ENCODE measurements at places on chromosomes 2 and 18.
A peak's percentile ranks its signal among the peaks of the same experiment; 100 is the strongest.

DNA sequence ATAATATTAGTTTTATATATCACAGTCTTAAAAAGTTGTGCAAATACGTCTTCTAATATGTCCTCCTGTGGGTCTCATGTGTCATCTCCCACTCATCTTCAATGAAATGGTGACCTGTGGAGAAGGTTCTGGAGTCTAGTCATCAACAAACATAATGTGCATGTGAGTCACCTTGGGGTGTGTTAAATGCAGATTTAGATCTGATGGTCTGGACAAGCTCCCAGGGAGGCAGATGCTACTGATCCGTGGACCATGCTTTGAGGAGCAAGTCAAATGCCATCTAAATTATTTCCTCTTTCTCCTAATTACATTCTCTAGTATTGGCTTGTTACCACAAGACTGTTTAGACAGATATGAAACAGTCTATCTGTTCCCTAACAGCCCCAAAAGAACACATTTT is 210.9 kb downstream of the CD226 start:
- no peak for DNase-seq

DNA sequence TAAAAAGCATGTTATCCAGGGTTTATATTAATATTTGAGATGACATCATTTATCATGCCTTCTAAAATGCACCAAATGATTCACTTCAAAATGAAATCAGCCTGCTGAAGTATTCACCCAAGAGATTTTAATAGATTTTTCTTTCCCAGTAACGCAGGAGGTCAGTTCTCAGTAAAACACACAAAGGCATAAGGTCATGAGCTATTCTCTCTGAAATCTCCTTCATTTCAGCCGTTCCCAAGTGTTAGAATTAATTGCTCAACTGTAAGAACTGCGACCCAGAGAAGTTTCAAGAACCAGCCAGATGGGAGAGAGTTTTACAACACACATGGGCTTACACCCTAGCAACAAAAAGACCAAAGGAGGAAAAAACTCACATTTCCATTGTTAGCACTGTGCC is 84.2 kb upstream of the PHLPP1 start:
- no peak for DNase-seq

DNA sequence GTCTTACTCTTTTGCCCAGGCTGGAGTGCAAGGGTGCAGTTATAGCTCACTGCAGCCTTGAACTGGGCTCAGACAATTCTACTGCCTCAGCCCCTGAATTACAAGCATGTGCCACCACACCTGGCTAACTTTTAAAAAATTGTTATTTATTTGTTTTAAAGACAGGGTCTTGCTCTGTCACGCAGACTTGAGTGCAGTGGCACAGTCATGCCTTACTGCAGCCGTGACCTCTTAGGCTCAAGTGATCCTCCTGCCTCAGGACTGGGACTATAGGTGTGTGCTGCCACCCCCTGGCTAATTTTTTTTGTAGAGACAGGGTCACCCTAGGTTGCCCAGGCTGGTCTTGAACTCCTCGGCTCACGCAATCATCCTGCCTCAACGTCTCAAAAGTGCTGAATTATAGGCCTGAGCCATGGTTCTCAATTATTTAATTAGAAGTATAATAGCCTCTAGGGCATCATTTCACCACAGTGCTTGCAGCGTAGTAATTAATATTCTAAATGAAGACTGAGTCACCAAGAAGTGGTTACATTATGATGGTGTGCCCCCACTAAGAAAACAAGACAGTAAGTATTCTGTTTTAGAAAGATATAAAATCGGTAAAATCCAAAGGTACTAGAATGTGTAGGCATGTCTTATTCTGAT is 69.6 kb downstream of the EML4 start:
- DNase-seq, result peak; percentile 36

- peak; percentile 74 for DNase-seq
Observed at GRCh38 chr18:41745166-41746049, 209.6 kb upstream of the PIK3C3 start.

- DNase-seq, result no peak
Observed at GRCh38 chr2:233856184-233856583, 1.8 kb upstream of the HJURP start.

GRCh38 chr2:148483665-148484064 is 160.9 kb upstream of the EPC2 start:
- no peak for DNase-seq

DNA sequence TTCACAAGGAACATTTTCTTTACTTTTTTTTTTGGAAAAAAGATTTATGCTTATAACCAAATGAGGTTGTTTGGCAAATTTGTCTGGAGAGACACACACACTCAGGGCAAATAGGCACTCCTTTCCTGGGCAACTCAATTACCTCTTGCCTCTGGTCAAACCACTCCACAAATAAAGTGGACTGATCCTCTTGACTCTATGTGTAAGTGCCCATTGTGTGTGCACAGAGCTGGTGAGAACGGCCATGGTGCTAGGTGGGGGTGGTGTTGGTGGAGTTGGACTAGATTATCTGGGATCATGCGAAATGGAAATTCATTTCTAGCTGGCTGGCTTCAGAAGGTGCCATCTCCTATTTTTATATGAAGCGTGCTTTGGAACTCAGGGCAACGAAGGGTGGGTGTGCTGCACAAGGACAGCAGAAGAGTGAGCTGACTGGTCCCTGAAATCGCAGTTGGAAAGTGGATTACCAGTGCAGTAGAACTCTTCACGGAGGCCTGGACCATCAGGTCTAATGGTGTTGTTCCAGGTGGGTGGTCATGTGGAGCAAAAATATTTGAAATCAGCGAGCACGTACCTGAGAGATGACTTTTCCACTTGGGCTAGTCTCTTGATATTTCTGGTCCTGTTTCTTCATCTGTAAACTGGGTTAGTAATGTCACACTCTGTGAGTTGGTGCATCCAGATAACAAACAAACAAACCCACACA is 149.9 kb downstream of the RPIA start:
- DNase-seq, result no peak

GRCh38 chr18:13915995-13916431 is 677 bp upstream of the MC2R start:
- DNase-seq, result no peak

- no peak for DNase-seq
Observed at GRCh38 chr2:203501873-203502272, 33.2 kb downstream of the RAPH1 start.

DNA sequence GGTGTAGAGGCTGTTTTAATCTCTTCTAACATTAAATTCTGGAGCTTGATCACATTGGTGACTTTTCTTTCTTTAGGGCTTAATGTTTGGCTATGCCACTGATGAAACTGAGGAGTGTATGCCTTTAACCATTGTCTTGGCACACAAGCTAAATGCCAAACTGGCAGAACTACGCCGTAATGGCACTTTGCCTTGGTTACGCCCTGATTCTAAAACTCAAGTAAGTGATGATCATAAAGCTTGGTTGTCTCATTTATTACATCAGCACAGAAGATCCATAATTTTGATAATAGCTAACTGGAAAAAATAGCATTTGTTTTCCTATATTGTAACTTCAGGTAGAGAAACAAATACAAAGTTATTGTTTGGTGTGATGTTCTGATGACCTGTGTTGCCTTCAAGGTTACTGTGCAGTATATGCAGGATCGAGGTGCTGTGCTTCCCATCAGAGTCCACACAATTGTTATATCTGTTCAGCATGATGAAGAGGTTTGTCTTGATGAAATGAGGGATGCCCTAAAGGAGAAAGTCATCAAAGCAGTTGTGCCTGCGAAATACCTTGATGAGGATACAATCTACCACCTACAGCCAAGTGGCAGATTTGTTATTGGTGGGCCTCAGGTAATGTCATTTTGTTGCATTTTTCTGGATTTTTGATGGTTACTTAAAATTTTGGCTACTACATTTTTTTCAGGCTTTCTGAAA is 2.9 kb downstream of the MAT2A start:
- no peak for DNase-seq

DNA sequence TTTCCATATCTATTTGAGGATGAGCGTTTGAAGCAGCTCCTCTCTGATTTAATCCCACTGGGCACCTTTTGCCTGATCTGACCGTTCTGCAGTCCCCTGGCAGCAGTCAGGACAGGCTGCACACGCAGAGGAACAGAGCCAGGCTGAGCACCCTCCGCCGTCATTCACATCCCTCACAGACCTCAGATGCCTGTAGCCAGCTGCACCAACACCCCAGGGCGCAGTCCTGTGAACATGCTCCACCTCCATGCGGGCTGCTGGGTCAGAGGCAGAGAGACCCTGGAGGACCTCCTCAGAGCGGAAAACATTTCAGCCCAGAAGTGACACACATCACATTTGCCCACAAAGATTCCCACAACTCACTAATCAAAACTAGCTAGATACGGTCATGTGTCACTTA is 146.1 kb downstream of the SEPTIN10 start:
- no peak for DNase-seq

GRCh38 chr18:49212819-49213218 is 247.6 kb downstream of the DYM start:
- no peak for DNase-seq

DNA sequence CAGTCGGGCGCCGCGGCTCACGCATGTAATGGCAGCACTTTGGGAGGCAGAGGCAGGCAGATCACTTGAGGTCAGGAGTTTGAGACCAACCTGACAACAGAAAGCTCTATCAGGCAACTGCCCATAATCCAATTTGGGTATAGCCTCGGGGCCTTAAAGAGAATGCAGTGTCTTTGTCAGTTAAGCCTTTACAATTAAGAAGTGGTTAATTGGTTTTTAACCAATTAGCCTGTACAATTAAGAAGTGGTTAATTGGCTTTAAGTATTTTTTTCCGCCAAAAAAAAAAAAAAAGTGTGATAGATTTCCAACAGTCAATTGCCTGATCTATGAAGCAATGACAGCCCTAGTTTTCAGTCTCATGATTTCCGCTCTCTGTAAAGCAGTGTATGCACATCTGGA is 74.6 kb upstream of the NARS1 start:
- no peak for DNase-seq

DNA sequence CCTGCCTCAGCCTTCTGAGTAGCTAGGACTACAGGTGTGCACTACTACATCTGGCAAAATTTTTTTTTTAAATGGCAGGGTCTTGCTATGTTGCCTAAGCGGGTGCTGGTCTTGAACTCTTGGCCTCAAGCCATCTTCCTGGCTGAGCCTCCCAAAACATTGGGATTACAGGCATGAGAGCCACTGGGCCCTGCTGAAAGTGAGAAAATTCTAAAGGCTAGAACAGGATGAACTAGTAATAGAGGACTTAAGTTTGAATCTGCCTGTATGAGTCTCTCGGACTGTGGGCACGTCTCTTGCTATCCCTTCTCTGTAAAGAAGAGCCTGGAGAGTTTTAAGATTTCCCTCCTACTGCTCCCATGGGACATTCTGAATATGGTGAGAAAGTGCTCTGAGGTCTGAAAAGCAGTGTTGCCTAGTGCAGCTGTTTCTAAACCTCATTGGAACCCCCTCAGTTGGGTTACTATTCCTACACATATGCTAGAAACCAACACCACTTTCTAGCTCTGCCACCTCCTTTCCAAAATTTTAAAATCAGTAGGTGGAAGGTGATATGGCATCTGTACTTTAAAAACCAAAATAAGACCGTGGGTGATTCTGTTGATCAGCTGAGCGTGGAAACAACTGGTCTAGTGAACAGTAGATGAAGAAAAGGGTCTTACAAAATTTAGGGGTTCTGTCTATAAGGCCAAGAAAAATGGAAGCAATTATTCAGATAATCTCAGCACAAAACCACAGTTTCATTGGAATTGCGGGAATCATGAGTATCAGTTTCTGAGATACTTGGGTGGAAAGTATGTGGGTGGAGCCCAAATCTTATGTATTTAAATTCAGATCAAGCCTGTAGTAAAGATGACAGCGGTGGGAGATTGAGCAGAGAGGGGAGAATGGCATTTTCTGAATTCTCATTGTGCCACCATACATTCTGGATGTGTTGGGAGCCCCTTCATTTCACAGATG is 259.8 kb upstream of the CXCR4 start:
- no peak for DNase-seq

- no peak for DNase-seq
Observed at GRCh38 chr2:241000831-241001321, 2.5 kb downstream of the SNED1 start.

DNA sequence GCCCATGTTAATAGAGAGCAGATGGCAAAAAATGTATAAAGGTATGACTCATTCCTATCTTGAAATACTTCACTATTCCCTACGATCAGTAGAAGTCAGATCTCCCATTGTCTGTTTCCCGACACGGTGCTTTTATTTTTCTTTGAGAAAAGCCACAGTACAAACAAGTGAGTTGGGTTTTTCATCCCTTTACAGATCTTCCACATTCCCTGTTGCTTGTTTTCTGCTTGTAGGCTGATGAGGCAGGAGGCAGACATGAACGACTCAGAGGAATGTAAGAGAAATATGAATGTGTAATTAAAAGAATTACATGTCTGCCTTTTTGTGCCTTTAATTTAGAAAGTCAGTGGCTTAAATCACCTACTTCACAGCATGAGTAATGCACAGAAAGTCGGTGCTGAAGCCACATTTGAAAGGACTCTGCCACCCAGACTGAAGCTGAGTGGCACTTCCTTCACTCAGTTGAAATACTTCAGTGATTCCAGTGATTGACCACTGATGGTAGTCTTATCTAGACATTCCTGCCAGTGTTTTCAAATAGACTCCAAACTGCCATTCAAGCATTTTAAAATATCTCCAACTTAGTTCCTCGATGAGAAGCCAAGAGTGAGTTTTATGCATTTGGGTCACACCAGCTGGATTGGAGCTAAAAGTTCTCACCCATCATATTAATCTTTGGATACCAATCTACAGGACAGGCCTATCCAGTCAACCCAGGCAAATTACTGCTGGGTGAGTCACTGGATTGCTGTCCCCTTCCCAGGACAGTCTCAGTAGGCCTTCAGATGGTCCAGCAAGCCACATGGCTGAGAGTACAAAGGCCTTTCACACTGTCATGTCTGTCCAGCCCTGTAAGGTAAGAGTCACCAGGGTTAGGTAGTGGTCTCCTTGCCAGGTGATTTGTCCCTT is 79.0 kb downstream of the COLEC12 start:
- DNase-seq, result peak; percentile 68

GRCh38 chr2:158459161-158460003 is 2.6 kb downstream of the PKP4 start:
- peak; percentile 8 for DNase-seq

DNA sequence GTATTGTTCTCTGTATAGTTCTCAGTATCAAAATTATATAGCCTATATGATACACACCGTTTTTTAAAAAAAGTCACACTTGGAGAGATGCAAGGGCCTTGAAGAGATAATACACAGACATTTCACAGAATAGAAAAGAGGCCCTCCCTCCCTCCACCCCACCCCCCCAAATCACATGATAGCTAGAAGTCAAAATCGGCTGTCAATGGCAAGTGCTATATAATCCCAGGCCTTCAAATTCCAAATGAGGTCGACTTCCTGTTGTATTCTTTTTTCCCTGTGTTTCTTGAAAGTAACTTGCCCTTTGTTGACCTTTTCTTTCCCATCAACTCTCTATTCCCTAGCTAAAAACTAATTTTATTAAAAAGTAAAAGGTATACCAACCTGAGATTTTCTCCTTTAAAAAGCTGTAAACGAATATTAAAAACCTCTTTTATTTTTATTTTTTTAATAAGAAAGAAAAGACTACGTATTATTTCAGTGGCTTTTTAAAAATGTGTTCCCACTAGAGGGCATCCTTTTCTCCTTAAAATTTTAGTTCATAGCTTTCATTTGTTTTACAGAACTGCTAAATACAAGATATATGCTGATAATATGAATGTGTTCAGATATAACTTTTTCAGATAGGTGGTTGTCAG is 46.6 kb downstream of the KCMF1 start:
- peak; percentile 53 for DNase-seq

GRCh38 chr2:234967870-234968208 is 16.0 kb downstream of the SH3BP4 start:
- DNase-seq, result no peak
